ENCODE measurements at places on chromosomes 2 and 18.

- DNase-seq, result no peak
- H3K27me3 ChIP-seq, result no peaks in the 10 kb centered on the region
- no peak overlapping the region for H3K4me3 ChIP-seq
- no peaks in the 10 kb centered on the region for H3K36me3 ChIP-seq
Observed at GRCh38 chr2:1585635-1586034, 158.7 kb downstream of the PXDN start.

DNA sequence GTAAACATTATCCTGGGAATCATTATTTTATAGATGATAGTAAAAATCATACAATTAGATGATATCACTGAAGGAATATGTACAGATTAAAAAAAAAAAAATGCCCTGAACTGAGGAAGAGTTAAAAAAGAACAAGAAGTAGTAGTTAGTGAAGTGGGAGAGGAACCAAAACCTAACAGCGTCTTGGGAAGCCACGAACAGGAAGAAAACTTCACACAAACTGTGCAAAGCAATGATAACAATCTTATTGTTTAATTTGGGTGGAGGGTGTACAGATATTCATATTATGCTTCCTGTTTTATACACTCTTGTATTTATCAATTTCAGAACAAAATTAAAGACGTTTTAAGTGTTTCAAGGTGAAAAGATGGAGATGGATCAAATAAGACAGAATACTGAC lies 3.5 kb downstream of the HEATR5B start:
- no peaks in the 10 kb centered on the region for H3K27me3 ChIP-seq
- no peak for DNase-seq
- H3K4me3 ChIP-seq, result no peak overlapping the region
- H3K27ac ChIP-seq, result no peak overlapping the region

DNA sequence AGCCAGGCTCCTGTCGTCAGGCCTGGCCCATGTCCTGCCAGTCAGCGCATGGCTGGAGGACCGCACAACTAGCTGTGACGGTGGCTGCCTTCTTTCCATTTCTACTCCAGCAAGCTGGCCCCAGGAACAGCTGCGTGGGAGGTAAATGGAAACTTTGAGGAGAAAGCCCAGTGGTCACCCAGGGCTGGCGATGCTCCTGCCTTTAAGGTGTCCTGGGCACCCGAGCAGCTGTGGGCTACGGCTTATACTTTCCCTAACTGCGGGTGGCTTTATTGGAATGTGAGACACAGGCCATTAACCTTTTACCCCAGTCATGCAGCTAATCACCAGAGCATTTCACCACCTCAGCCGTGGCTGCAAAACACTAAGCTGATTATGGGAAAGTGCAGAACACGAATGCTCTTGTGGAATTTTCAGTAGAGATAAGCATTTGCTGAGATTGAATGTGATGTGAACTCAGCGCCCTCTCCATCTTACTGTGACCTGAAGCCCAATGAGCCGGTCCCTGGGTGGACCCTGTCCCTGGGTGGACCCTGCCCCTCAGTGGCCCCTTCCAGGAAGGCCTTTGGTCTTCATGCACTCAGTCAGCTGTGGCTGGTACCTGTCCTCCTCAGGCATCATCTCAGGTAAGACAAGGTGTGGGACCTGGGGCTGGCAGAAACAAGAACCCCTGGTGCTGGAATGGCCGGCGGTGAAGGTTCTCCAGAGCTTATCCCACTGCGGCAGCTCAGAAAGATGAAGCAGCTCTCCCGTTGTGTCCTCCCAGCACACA lies 275.4 kb upstream of the HS6ST1 start:
- no peak overlapping the region for H3K4me3 ChIP-seq
- H3K36me3 ChIP-seq, result no peaks in the 10 kb centered on the region
- no peaks in the 10 kb centered on the region for H3K27me3 ChIP-seq
- no peaks in the 10 kb centered on the region for H3K4me1 ChIP-seq
- H3K27ac ChIP-seq, result no peak overlapping the region

DNA sequence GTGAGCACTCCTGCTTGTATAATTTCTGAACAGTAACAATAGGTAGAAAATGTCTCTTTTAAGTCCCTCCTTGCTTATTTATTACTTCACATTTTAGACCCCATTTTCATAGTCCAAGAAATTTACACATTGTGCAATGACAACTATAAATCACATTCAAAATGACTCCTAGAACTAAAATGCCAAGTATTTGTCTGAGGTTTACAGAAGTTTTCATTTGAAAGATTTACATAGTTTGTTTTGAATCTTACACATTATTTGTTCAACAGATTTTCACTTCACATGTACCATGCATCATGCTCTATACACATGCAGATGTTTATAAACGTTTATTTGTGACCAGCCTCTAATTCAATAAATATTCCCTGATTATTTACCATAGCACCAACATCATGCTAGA lies 15.7 kb upstream of the TRIB2 start:
- H3K4me1 ChIP-seq, result no peaks in the 10 kb centered on the region
- no peaks in the 10 kb centered on the region for H3K36me3 ChIP-seq
- DNase-seq, result no peak

DNA sequence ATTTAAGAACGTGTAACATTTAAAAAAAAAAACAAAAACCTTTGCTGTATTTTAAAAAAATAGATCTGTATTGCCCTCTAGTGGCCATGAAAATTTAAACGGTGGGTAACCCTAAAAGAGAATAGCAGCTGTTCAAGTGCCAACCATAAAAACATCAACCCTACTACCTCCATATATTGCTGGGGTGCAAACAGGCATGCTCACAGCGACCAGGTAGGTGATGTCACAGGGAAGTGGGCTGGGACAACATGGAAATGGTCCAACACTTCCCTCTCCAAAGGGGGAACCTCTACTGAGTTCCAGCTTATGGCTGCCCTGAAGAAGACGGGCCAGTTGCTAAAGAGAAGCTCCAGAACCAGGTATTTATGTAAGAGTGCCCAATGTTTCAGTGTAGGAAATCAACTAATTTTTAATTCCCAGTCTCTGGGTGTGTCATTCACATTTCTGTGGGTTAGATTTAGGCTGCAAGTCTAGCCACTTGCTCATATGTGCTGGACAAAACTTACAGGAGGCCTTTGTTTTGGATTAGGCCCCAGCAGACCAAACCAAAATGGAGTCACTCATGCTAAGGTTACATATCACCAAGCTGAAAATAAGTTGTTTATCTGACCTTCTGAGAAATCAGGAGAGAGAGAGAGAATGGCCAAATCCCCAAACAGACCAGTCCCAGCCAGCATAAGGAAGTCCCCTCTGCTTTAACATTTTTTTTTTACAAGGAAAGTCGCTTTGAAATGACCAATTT lies 54.5 kb downstream of the SKA1 start:
- no peaks in the 10 kb centered on the region for H3K36me3 ChIP-seq
- no peaks in the 10 kb centered on the region for H3K4me1 ChIP-seq
- no peak overlapping the region for H3K4me3 ChIP-seq
- H3K27ac ChIP-seq, result no peak overlapping the region

DNA sequence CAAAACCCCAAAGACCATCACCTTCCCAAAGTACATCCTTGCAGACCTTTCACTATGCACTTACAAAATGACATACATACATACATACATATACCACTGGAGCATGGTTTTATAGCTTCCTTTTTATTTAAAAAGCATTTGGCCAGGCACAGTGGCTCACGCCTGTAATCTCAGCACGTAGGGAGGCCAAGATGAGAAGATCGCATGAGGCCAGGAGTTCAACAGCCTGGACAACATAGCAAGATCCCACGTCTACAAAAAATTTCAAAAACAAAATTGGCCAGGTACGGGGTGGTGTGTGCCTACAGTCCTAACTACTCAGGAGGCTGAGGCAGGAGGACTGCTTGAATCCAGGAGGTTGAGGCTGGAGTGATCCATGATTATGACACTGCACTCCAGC lies 29.9 kb upstream of the ADAM17 start:
- H3K36me3 ChIP-seq, result peaks cover 24% of the 10 kb centered on the region
- DNase-seq, result no peak
- no peaks in the 10 kb centered on the region for H3K27me3 ChIP-seq

- H3K27ac ChIP-seq, result peak overlapping the region; percentile 67
- H3K36me3 ChIP-seq, result no peaks in the 10 kb centered on the region
- DNase-seq, result no peak
- no peaks in the 10 kb centered on the region for H3K4me1 ChIP-seq
Observed at GRCh38 chr18:10455726-10456453, 1.5 kb downstream of the APCDD1 start.

GRCh38 chr2:98556344-98557033 lies 51.8 kb downstream of the COA5 start:
- H3K4me1 ChIP-seq, result peaks cover 16% of the 10 kb centered on the region
- DNase-seq, result no peak
- H3K36me3 ChIP-seq, result no peaks in the 10 kb centered on the region
- no peaks in the 10 kb centered on the region for H3K27me3 ChIP-seq
- no peak overlapping the region for H3K27ac ChIP-seq

DNA sequence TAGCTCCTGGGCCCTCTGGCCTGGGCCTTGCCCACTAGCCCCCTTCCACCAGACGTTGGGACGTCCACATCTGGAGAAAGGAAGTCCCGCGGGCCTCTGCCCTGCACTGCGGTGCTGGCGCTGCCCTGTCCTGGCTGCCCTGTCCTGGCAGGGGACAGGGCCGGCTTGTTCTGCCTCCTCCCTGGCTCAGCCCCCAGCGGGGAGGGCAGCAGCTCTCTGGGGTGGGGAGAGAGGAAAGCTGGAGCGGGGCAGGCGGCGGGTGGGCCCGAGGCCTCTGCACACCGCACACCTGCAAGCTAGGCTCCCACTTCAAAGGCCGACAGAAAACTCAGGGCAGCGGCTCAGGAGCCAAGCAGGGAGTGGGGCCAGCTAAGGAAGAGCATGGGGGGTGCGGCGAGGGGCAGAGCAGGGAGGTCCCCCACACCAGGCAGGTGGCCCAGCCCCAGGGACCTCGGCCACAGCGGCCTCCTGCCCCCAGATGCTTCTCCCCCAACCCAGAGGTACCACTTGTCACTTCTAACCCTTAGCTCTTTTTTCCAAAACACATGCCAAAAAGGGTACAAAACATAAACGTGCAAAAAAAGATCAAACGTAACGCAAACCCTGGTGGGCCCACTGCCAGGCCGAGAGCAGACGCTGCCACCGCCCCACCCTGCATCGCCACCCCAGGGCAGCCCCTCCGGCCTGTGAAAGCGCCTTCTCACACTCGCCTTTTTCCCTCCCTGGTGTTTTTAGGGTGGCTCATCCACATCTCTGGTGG lies 13.5 kb downstream of the SNED1 start:
- no peak overlapping the region for H3K4me3 ChIP-seq
- no peaks in the 10 kb centered on the region for H3K36me3 ChIP-seq
- DNase-seq, result no peak
- no peak overlapping the region for H3K27ac ChIP-seq

- no peak overlapping the region for H3K27ac ChIP-seq
- H3K27me3 ChIP-seq, result no peaks in the 10 kb centered on the region
- H3K4me1 ChIP-seq, result no peaks in the 10 kb centered on the region
- no peak overlapping the region for H3K4me3 ChIP-seq
- no peaks in the 10 kb centered on the region for H3K36me3 ChIP-seq
Observed at GRCh38 chr2:99609851-99610381, 120.1 kb upstream of the REV1 start.

DNA sequence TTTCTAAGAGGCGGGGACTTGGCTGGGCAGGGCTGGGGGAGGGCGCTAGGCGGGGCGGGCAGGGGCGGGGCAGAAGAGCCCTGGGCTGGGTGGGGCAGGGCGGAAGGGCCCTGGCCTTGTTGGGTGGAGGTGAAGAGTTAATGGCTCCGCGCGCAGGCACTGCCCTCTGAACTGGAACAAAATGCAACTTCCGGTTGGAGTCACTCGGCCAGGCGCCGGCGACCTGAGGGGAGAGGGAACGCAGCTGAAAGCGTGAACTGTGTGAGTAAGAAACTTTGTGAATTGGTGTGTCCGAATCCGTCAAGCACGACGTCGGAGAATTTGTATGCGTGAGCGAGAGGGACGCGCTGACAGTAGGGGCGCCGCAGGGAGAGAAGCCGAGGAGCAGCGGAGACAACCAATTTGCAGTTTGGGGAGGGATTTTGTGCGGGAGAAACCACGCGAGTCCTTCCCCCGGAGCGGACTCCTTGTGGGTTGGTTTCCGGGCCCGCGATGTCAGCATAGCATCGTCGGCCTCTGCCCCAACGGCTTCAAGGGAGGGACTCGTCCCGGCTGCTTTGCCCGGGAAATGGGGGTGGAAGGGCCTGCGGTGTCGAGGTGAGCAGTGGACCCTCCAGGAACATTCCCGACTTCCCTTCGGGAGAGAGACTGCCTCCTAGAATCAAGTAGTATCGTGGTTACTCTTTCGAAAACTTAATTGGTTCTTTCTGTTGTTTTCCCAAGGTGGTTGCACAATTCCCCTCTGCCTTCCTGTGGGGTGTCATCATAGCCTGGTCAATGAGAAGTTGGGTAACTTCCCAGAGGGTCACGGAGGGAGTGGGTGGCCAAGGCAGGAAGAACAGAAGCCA lies at the start of gene TANK:
TSS of gene TANK (plus strand) at position 203 of the 848 bp plus-strand sequence. CDS start 19,235 bp downstream, outside the sequence.
- peaks cover 8% of the 10 kb centered on the region for H3K4me1 ChIP-seq
- H3K27ac ChIP-seq, result peak within 1 kb of the TSS; percentile 97
- H3K36me3 ChIP-seq, result peaks cover 8% of the 10 kb centered on the region
- H3K4me3 ChIP-seq, result peak within 1 kb of the TSS; percentile 63

GRCh38 chr2:20526160-20526559 lies 79.3 kb downstream of the RHOB start:
- no peak overlapping the region for H3K4me3 ChIP-seq
- no peaks in the 10 kb centered on the region for H3K27me3 ChIP-seq
- H3K4me1 ChIP-seq, result peaks cover 4% of the 10 kb centered on the region
- no peaks in the 10 kb centered on the region for H3K36me3 ChIP-seq
- DNase-seq, result no peak

- H3K4me3 ChIP-seq, result no peak overlapping the region
- no peaks in the 10 kb centered on the region for H3K36me3 ChIP-seq
- H3K4me1 ChIP-seq, result peaks cover 20% of the 10 kb centered on the region
Observed at GRCh38 chr2:239114616-239115265, 266.9 kb downstream of the TWIST2 start.

DNA sequence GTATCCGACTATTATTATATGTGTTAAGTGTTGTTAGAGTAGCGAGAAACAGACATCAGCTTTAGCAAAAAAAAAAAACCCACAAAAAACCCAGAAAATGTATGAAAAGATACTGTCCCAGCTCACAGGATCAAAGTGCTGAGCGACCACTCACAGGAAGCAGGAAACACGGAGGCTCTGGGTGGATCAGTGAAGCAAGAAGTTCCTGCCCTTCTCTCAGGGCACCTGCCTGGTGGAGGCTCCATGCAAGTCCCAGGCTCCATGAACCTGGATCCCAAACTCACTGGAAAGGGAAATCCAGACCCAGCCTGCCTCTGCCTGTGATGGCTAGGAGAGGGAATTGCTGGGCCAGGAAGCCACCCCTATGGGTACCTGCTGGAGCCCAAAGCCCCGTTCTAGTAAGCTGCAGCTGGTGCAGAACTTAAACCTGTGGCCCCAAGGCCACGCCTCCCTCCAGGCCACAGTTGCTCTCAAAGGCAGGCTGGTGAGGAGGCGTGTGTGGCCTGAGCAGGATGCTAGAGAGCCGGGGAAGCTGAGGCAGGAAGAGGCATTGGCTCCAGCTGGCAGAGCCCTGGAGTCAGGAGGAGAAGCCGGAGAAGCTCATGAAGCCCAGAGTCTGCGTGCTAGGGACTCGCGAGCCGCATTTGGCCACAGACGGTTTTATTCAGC lies 63.5 kb upstream of the TAF1B start:
- H3K4me1 ChIP-seq, result peaks cover 9% of the 10 kb centered on the region
- H3K27me3 ChIP-seq, result no peaks in the 10 kb centered on the region
- no peak overlapping the region for H3K4me3 ChIP-seq
- no peaks in the 10 kb centered on the region for H3K36me3 ChIP-seq
- DNase-seq, result no peak

GRCh38 chr2:10717628-10718027 lies 3.8 kb upstream of the ATP6V1C2 start:
- H3K4me3 ChIP-seq, result no peak overlapping the region
- H3K36me3 ChIP-seq, result no peaks in the 10 kb centered on the region
- no peak for DNase-seq
- peaks cover 41% of the 10 kb centered on the region for H3K27me3 ChIP-seq
- no peak overlapping the region for H3K27ac ChIP-seq

GRCh38 chr18:72458271-72458670 lies 85.9 kb downstream of the CBLN2 start:
- no peak for DNase-seq
- H3K27me3 ChIP-seq, result no peaks in the 10 kb centered on the region
- H3K4me1 ChIP-seq, result no peaks in the 10 kb centered on the region
- H3K27ac ChIP-seq, result no peak overlapping the region
- H3K36me3 ChIP-seq, result no peaks in the 10 kb centered on the region
- no peak overlapping the region for H3K4me3 ChIP-seq
